ENCODE measurements at places on chromosomes 3 and 15.

- no peak for DNase-seq
Observed at GRCh38 chr15:61250613-61251012, 21.5 kb upstream of the RORA start.

- DNase-seq: peak; percentile 48
Observed at GRCh38 chr3:138118612-138119422, 3.4 kb upstream of the DZIP1L start.

DNA sequence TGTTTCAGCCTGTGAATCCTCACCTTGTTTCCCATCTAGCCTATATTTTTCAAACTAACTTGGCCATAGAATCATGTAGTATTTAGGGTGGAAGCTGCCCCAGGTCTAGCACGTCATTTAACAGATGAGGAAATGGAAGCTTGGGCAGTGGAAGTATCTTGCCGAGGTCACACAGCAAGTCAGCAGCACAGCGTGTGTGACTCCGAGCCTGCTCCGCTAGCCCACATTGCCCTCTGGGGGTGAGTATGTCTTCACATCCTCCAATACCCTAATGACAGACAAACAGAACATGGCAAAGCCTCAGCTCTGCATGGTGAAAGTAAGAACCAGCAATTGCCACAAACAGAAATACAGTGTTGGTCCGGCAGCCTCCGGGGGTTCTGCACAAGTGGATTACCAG, 2.2 kb upstream of the CCR5 start:
- no peak for DNase-seq

DNA sequence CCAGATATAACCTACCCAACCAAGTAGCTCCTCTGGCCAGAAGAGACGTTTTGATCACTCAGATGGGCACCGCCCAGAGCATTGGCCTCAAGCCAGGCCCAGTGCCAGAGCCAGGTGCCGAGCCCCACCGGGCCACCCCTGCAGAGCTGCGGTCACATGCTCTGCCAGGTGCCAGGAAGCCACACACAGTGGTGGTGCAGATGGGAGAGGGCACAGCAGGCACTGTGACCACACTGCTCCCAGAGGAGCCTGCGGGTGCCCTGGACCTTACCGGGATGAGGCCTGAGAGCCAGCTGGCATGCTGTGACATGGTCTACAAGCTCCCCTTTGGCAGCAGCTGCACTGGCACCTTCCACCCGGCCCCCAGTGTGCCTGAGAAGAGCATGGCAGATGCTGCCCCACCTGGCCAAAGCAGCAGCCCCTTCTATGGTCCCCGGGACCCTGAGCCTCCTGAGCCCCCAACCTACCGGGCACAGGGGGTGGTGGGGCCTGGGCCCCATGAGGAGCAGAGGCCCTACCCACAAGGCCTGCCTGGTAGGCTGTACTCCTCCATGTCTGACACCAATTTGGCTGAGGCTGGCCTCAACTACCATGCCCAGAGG, 19.1 kb upstream of the APEH start:
- no peak for DNase-seq

- DNase-seq: no peak
Observed at GRCh38 chr3:58260733-58261132, 23.1 kb downstream of the ABHD6 start.

GRCh38 chr15:34119291-34119690, 17.4 kb downstream of the PGBD4 start:
- DNase-seq: no peak

DNA sequence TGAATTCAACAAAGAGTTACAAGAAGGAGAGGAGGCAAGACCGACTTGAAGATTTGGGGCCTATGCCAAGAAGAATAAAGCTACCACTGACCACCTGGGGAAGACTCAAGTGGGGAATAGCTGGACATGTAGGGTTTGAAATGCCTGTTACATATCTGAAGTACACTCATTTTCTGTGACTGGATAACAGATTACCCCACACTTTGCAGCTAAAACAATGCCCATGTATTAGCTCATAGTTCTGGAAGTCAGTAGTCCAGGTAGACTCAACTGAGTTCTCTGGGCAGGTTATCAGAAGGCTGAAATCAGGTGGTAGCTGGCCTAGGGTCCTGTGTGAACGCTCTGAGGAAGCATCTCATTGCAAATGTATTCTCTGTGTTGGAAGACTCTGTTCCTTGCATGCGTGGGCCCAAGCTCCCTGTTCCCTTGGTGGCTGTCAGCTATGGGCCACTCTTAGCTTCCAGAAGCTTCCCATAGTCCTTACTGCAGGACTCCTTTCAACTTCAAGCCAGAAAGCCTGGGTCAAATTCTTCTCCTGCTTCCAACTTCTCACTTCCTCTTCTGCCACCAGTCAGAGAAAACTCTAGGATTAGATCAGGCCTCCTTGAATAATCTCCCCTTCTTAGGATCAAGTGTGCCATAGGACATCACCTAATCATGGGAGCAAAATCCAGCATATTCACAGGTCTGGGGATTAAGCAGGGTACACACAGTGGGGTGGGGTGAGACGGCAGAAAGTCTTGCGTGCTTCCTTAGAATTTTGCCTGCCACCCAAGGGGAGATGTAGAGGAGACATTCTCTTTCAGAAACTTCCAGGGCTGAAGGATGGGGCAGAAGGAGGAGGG, 187.8 kb downstream of the SHQ1 start:
- DNase-seq: no peak

- no peak for DNase-seq
Observed at GRCh38 chr3:20136231-20136630, 49.8 kb downstream of the SGO1 start.

DNA sequence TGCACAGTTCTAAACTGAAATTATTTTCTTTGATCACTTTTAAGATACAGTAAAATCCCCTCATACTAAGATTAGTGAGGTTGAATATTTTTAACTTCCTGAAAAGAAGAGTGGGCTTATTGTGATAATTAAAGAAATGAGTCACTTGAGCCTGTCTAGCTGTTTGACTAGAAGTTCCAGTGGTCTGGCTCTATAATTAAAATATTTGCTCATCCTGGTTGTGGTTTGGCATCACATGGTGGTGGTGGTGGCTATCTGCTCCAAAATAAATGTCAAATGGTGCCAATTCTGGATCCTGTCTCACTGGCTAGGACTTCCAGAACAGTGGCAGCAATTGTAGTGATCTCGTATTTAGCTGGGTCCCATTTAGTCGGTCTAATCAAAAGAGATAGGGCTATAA, 8.6 kb upstream of the TEX9 start:
- DNase-seq: no peak

- no peak for DNase-seq
Observed at GRCh38 chr3:17632401-17633100, 109.9 kb downstream of the TBC1D5 start.

DNA sequence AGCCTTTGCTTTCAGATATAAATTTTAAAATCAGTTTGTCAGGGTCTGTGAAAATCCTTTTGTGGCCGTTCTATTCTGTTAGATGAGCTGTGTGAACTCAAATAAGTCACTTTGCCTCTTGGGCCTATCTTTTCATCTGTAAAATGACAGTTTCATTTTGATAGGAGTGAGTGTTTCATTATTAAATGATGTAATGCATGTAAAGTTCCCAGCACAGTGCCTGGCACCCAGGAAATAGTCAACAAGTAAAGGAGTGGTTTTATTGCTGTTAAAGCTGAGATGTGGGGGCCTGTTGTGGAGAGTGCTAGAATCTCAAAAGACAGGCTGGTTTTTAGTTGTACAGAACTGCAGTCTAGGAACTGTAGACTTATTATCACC, 394.5 kb upstream of the CFAP20DC start:
- no peak for DNase-seq

DNA sequence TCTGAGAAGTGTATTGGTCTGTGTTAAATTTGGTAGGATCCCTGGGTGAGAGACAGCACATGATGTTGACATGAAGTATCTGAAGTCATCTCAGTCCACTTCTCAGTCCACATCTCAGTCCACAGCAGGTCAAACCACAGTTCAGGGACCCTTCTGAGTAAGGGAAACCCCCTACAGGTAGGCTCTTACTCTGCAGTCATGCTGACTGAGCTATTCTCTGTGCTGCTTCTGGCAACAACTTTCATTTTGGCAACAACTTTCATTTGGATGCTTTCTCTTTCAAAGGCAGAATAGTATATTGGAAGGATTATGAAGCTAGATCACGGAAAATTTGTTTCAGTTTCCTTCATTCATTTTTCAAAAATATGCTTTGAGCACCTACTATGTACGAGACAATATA, 178.2 kb upstream of the GOLIM4 start:
- no peak for DNase-seq

- DNase-seq: no peak
Observed at GRCh38 chr3:16513141-16514020, at the start of gene RFTN1. TSS of gene RFTN1 (minus strand) at chr3:16513699. CDS start at chr3:16493869, 19,830 bp downstream.

DNA sequence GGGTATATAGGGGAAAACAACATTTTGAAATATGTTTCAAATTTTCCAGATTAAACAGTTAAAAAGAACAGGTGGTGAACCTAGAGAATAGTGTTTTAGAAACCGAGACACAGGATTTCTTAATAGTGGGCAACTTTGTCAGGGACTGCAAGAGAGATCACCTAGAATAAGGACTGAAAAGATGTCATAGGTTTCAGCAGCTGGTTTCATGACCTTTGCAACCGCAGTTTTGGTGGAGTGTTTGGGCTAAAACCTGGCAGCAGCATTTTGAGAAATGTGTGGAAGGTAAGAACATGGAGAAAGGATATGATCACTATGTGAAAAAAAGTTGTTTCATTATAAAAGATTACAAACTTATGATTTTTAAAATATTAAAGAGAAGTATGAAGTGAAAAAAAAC, 34.9 kb downstream of the PRKCI start:
- no peak for DNase-seq

DNA sequence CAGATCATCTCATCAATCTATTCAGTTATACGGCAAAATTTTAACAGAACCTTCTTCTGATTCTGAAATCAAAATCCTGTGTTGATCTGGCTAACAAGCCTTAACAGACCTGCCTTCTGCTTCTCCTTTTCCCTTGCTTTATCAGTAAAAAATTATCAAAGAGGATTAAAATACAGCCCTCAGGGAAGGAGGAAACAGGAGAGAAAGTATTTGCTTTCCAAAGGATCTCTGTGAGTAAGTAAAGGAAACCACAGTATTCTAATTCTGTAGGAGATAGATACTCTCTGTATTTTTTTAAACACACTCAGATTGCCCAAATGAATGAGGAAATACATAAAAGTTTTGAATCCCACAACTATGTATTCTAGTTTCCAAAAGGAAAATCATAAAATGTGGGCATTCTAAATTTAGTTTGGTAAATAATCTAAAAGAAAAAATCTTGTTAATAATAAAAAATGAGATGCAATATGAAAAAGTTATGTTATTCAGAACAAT, 221.8 kb downstream of the ZIC1 start:
- DNase-seq: no peak

DNA sequence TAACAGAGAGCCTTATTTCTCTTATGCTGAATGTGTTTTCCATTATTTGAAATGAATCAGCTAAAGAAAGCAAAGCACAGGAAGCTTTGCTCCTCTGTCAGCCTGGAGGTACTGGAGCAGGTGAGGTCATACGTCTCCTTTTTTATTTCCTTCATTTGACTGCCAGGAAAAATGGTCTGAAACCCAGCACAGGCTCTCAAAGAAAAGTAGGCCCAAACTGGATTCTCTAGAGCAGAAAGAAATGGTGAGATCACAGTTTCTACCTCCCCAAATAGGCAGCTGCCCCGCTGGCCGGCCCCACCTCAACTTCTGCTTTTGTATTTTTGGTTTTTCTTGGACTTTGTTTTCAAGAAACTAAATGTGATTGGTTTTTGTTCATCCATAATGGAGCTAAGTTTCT, 95.1 kb downstream of the RPL39L start:
- DNase-seq: no peak

GRCh38 chr15:99310745-99311144, 59.5 kb downstream of the LRRC28 start:
- DNase-seq: no peak

DNA sequence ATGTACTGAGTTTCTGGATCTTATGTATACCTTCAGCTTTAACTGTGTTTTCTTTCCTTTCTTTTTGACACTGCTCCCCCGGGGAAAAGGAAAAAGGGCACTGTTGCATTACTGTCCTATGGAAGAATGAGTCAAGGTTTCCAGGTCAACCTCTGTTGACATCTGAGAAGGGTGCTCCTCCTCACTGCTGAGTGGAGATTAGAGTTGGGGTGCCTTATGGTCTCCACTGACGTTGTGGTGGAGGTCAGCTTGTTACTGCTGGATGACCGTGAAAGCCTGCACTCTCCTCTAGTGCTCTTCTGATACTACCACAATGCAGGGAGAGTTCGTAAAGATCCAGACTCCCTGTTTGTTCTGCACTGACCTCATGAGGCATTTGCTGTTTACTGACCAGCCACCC, 252.1 kb upstream of the GRM7 start:
- no peak for DNase-seq
